ENCODE measurements at places on chromosomes 5 and 9.

- DNase-seq: no peak
Measured at GRCh38 chr5:23530571-23530970, 23.2 kb downstream of the PRDM9 start.

DNA sequence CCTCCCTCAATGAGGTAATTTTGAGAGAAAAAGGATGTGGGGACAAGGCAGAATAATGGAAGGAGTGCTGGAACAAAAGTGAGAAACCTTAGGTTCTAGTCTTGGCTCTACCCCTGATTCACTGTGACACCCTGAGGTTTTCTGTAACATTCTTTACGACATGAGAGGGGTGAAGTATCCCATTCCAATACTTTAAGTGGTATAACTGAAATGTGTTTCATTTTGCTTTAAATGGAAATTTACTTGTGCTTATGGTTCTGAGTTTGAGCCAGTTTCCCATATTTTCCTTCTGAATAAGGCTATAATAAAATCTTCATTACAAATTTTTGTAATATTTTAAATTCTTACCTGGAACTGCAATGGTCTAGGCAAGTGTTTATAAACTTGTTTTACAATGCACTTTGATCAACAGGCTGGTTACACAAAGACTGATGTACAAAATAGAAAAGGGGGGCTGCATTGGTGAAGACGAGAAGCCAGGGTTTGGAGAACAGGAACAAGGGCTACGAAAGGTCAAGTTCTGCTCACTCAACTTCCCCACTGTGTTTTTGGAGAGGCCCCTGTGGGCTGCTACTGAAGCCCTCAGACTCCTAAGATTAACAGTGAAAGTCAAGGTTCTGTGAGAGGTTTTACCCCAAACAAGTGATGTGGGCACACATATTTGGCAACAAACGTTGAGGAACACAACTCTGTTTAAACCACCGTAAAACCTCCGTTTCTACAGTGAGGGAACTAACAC lies 171.9 kb upstream of the ELL2 start:
- DNase-seq: no peak

DNA sequence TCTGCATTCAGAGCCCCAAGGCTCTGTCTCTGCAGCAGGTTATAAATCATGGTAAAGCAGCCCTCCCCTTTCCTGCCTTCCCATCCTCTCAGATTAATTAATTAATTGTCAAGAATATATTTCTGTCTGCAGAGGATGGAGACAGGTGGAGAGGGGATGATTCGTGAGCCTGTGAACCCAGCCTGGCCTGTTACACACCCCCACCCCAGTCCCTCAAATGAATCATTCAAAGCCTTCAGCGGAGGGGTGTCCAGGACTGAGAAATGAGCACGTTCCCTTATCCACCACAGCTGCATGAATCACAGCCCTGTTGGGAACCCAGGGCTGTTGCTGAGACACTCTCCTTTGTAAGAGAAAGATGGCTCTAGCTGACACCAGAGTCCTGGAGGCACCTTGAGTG lies 56.0 kb downstream of the NIPAL4 start:
- DNase-seq: no peak

- DNase-seq: no peak
Measured at GRCh38 chr5:54001976-54002775, 308.2 kb downstream of the ARL15 start.

- no peak for DNase-seq
Measured at GRCh38 chr9:70571258-70571657, 156.8 kb upstream of the KLF9 start.

DNA sequence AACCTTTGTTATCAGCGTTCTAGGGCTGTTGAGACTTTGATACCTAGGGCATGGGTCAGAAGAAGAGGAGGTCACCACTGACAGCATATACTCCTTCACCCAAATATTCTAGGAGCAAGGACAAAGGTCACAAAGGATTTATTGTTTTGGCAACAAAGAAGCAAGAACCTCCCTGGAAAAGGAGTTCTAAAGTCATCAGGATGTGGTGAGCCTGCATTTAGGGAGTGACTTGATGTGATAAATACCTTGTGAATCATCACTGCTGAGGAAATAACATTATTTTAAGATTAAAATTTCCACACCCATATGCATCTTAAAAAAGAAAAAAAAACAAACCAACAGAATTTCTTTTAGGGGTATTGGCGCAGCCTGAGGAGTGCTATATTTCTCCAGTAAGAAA lies 13.9 kb downstream of the IFNA1 start:
- no peak for DNase-seq

- no peak for DNase-seq
Measured at GRCh38 chr5:59259237-59259636, 634.3 kb downstream of the PDE4D start.

DNA sequence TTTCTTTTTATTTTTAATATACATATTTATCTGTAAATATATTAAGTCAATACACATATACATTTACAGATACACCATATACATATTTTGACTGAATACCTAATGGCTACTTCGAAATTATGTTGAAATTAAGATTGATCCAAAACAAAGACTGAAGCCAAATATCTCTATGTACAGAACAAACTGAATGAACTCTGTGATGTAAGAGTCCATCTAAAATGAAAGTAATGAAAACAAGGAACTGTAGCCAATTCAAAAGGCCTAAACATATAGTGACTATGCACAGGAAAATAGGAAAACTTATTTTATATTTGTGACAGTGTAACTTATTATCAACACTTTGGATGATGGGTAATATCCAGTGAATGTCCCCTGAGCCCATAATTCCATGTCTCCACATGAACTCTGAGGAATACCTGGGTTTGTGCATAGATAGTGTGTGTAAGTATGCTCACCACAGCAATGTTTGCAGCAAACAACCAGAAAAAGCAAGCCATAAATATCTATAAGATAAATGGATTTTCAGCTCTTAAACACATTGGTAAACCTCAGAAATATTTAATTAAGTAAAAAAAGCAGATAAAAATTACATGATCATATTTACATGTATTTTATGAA lies 517.2 kb upstream of the CDH6 start:
- no peak for DNase-seq

- no peak for DNase-seq
Measured at GRCh38 chr5:59152701-59153245, 569.9 kb downstream of the RAB3C start.

All from T-helper 22 cell (primary cell).